Activated B cell treated with CpG ODN at 0.5 μM for 24 hours (primary cell): ENCODE measurements at places on chromosomes 4 and X. TPM values are rescaled to one million over a fixed set of nuclear protein-coding genes. Genes with fewer than 3 reads are reported as not detected.

Gene STATH
- not detected in 2 replicates for total RNA-seq

Gene HPRT1
- total RNA-seq, result 27.7 and 30.4 TPM in 2 replicates

Gene MED12
- 81.7 and 102 TPM in 2 replicates for total RNA-seq

Gene JCHAIN
- total RNA-seq, result 47.0 and 53.7 TPM in 2 replicates

Gene AFM
- not detected in 2 replicates for total RNA-seq

Gene FAM241A
- total RNA-seq, result 1.1 and 1.5 TPM in 2 replicates

Gene CXCL11
- not detected in 2 replicates for total RNA-seq

Gene RHOXF2B
- not detected in 2 replicates for total RNA-seq

Gene RASGEF1B
- 40.2 and 43.7 TPM in 2 replicates for total RNA-seq

Gene ART3
- total RNA-seq, result not detected in 2 replicates

Gene NIPAL1
- total RNA-seq, result 0.69 and 0.73 TPM in 2 replicates

Gene GABRE
- total RNA-seq, result not detected in 2 replicates

Gene HPGD
- 0.07 TPM in 1 of 2 replicates, not detected in the other for total RNA-seq

Gene MAGEA8
- total RNA-seq, result not detected in 2 replicates

Gene SSX5
- not detected in 2 replicates for total RNA-seq

Gene GAGE12E
- not detected in 2 replicates for total RNA-seq

Gene FAM9B
- total RNA-seq, result not detected in 2 replicates

Gene TEC
- 8.7 and 8.8 TPM in 2 replicates for total RNA-seq

Gene ERCC6L
- 0.91 and 1.1 TPM in 2 replicates for total RNA-seq

Gene TECRL
- total RNA-seq, result not detected in 2 replicates

Gene CLDN34
- not detected in 2 replicates for total RNA-seq

Gene USP51
- 1.2 and 2.4 TPM in 2 replicates for total RNA-seq

Gene HTR2C
- not detected in 2 replicates for total RNA-seq

Gene GAGE12J
- not detected in 2 replicates for total RNA-seq
